ENCODE measurements at places on chromosomes 1 and 21.

GRCh38 chr1:208105756-208106155 lies 138.4 kb downstream of the PLXNA2 start:
- no peak for DNase-seq

DNA sequence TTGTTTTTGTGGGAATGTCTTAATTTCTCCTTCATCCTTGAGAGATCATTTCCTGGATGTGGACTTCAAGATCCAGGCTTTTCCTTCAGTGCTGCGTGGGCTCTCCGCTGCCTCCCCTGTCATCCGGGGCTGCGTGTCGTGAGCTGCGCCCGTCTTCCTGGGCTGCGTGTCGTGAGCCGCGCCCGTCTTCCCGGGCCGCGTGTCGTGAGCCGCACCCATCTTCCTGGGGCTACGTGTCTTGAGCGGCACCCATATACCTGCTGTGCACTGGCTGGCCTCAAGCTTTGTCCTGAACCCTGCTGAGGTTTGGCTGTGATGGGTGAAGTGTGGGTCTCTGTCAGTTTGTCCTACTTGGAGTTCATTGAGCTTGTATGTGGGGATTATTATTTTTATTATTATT lies 55.1 kb downstream of the PCNT start:
- no peak for DNase-seq

- DNase-seq: no peak
These were observed 18.7 kb downstream of the SLC19A1 start for GRCh38 chr21:45523411-45524101.

GRCh38 chr1:54099061-54099610 lies 45.7 kb downstream of the TCEANC2 start:
- DNase-seq: no peak

GRCh38 chr1:62437273-62437940 lies 558 bp downstream of the USP1 start:
- DNase-seq: peak; percentile 22

DNA sequence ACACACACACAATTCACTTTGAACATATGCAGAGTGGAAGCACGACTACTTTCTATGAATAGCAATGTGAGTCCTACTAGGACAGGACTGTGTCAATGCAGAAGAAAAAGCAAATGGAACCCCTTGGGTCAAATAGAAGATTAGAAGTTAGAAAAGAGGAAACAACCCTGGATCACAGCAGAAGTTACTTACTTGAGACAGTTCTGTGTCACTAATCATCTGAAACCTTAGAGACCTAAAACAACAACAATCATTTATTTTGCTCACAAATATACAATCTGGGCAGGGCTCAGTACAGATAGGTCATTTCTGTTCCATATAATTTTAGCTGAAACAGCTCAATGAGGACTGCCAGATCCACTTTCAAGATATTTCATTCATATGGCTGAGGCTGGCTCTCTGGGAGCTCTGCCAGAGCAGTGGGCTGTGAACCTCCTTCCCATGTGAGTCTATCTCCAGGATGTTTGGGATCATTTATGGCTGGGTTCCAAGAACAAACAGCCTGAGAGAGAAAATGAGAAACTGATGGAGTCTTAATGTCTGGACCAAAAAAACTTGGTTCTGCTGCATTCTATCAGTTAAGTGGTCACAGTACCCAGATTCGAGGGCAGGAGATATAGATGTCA lies 42.5 kb upstream of the IL10 start:
- no peak for DNase-seq

GRCh38 chr1:56031001-56031400 lies 548.4 kb downstream of the PLPP3 start:
- DNase-seq: no peak

Data from activated CD4-positive, alpha-beta T cell treated with anti-CD3 and anti-CD28 coated beads, Interleukin-2, Interleukin-4, amounts not matched to agents 100 ng/mL and 50 ng/mL, durations not matched to agents 16 hours and 8 hours (primary cell).